ENCODE measurements at places on chromosomes 5 and 9. TPM values are rescaled to one million over a fixed set of nuclear protein-coding genes. Genes with fewer than 3 reads are reported as not detected.

DNA sequence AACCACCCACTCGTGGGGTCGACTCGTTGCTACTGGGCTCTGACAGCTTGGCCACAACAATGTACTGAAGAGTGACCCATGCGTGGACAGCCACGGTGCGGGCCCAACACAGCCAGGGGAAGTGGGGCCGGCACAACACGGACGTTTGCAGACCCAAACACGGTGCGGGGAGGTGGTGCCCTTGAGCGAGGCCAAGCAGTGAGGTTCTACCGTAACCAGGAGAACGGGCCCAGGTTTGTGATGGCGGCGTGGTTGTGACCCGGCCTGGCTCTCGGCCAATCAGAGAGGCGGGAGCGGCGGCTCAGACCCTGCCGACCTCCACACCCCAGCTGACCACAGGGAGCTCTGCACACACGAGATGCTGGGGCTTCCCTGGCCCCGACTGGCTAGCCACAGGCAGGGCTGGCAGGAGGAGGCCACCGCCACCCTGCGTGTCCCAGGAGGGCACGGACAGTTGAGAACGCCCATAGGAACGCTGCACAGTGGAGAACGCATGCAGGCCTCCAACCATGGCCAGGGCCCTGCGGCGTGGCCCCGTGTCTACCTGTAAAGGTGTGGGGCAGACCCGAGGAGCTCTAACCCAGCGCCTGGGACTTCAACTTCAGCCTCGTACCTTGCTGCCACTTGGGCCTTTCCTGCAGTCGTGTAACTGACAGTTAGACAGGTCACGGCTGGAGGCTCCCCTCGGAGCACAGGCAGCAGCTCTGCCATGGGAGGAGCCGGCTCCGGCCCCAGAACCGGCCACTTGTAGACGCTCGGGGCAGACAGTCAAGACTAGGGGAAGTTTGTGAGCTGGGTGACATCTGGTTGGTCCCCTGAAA lies 13.7 kb downstream of the BRD3 start:
- DNase-seq, result no peak

DNA sequence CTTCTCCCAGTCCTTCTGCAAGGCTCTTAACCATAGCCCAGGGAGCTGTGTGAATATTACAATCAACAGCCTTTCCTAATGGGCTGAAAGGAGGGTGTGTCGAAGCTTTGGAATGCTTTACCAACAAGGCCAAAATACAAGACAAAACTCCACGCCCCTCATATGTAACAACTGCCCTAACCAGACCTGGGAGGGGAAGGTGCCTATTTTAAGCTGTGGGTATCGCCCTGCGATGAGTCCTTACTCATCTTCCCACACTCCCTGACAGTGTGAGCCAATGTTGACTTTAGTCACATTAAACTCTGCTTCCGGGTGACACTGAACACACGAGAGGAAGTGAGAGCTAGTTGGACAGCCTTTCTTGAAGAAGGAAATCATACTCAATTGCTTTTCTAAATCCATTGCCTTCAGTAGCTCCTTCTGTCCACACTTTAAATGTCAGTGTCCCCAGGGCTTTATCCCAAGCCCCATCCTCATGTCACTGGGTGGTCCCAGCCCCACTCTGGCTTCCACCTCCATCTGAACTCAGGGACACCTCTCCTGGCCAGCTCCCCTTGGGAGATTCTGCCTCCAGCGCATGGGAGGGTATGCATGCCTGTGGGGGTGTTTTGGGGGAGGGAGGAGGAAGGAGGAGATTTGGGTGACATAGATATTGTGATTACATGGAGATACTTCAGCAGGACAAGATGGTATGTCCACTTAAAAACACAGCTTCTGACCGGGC lies 6.5 kb upstream of the TBC1D9B start:
- DNase-seq, result peak; percentile 13

- no peak for DNase-seq
Observed at GRCh38 chr5:763998-764781, 20.3 kb downstream of the ZDHHC11B start.

Gene C9orf50
- not detected for total RNA-seq

Gene BTNL8
- total RNA-seq, result not detected

Gene ARID3C
- 0.32 TPM for total RNA-seq

Measured in activated CD8-positive, alpha-beta T cell treated with anti-CD3 and anti-CD28 coated beads for 36 hours (primary cell).